ENCODE measurements at places on chromosomes 2 and 18. TPM values are rescaled to one million over a fixed set of nuclear protein-coding genes. Genes with fewer than 3 reads are reported as not detected.

DNA sequence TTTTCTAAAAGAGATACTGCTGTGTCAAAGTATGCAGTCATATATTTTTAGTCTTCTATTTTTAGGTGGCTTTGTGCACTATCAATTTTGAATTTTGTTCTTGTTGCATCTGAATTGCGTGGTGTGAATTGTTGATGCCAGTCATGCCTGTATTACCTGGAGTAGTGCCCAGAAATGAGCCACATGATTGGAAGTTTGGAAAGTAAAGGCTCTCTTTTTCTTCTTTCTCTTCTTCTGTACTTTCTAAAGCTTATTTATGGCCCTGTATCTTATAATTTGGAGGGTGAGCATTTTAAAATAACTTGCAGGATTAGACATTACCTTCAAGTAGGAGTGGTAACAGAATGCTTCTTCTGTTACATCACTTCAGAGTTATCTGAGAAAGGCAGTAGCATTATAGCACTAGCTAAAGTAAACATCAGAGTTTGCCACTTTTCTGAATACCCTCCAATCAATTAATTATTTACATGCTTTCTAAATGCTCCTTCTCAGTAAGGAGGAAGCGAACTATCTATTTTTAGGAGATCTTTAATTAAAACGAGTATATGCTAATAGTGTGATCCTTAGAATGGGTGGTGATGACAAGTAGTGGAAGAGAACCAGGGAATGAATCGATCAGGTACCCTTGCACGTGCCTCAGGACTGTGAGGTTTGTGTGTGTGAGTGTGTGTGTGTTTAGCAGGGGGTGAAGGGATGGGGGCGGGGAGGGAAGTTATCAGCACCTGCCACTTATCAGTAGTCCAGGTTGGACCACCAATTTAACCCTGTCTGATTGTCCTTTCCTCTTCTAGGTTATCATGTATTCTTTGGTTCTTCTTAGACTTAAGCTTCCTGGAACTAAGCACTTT is 112.5 kb downstream of the MAP3K20 start:
- DNase-seq, result peak; percentile 30

GRCh38 chr2:231924889-231925275 is 1.3 kb downstream of the NPPC start:
- no peak overlapping the region for H3K27ac ChIP-seq
- peaks cover 7% of the 10 kb centered on the region for H3K36me3 ChIP-seq
- peak overlapping the region; percentile 64 for H3K4me3 ChIP-seq
- H3K4me1 ChIP-seq, result peaks cover 12% of the 10 kb centered on the region
- H3K27me3 ChIP-seq, result peaks cover 91% of the 10 kb centered on the region

Gene KCNIP3
- total RNA-seq, result 1.1 TPM

Gene FER1L5
- not detected for total RNA-seq

Gene GPR17
- not detected for total RNA-seq
